Brain (organoid and tissue), 16 donors: ENCODE measurements at places on chromosomes 1 and 21.

GRCh38 chr1:24765308-24765988 lies 20.2 kb downstream of the CLIC4 start:
- no peak for DNase-seq

GRCh38 chr1:164755690-164756089 lies 196.7 kb downstream of the PBX1 start:
- peak; percentile 47 for DNase-seq

- no peak for DNase-seq
These were observed 1.4 kb upstream of the CELF3 start for GRCh38 chr1:151718011-151718431.

- DNase-seq, result no peak
These were observed 215.6 kb downstream of the GPR52 start for GRCh38 chr1:174663358-174663757.
